ENCODE measurements at places on chromosomes 16 and 17.

- no peak for DNase-seq
These were observed 19.3 kb downstream of the ITGAL start for GRCh38 chr16:30491744-30492308.

- no peak for DNase-seq
These were observed 6.5 kb upstream of the NPIPB7 start for GRCh38 chr16:28478506-28479180.

- no peak for DNase-seq
These were observed 3.3 kb upstream of the SBK1 start for GRCh38 chr16:28289048-28289447.

- no peak for DNase-seq
These were observed 40.2 kb downstream of the HS3ST3B1 start for GRCh38 chr17:14340857-14341754.

GRCh38 chr16:16148755-16149154, 74.5 kb downstream of the ABCC6 start:
- DNase-seq, result no peak

GRCh38 chr16:23967775-23968174, 132.0 kb downstream of the PRKCB start:
- no peak for DNase-seq

DNA sequence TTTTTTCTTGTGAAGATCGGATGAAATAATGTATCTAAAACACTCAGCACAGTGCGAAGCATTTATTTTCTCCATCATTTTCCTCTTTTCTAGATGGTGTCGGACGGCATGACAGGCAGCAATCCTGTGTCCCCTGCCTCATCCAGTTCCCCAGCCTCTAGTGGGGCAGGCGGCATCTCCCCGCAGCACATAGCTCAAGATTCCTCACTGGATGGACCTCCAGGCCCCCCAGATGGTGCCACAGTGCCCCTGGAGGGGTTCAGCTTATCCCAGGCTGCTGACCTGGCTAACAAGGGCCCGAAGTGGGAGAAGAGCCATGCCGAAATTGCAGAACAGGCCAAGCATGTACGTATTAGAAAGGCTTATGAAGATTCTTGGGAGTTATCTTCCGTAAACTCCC, 5.0 kb downstream of the SRCAP start:
- no peak for DNase-seq

- no peak for DNase-seq
These were observed 15.8 kb upstream of the EXOSC6 start for GRCh38 chr16:70267516-70267915.

- DNase-seq, result no peak
These were observed 669 bp upstream of the DCTPP1 start for GRCh38 chr16:30430428-30430970.

DNA sequence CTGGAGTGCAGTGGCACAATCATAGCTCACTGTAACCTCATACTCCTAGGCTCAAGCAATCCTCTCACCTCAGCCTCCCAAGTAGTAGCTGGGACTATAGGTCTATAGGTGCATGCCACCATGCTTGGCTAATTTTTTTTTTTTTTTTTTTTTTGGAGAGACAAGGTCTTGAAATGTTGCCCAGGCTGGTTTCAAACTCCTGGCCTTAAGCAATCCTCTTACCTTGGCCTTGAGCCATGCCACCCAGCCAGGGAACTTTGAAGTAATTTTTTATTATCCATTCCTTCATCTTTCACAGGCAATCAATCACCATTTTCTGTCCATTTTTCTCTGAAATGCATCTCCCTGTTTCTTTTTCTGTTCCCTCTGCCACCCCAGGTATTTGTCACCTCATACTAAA, 6.3 kb upstream of the PSMD7 start:
- DNase-seq, result no peak

- no peak for DNase-seq
These were observed 6.8 kb downstream of the TK1 start for GRCh38 chr17:78180083-78180482.

Measured in stimulated activated CD4-positive, alpha-beta T cell treated with anti-CD3 and anti-CD28 coated beads, Interleukin-4, amount 100 ng/mL, for 48 hours (primary cell).